A549 treated with RU486 at 1 μM for 4 hours (cell line): ENCODE measurements at places on chromosomes 12 and 14. TPM values are rescaled to one million over a fixed set of nuclear protein-coding genes. Genes with fewer than 3 reads are reported as not detected.

TMPO gene
- total RNA-seq, result 63.2 to 111 TPM (median 92.8 TPM) in 5 replicates

TAS2R30 gene
- total RNA-seq, result not detected in 5 replicates

ALX1 gene
- 4.5 to 6.5 TPM (median 6.0 TPM) in 5 replicates for total RNA-seq

INSM2 gene
- 0.05 to 0.08 TPM in 2 of 5 replicates, not detected in the others for total RNA-seq

TPH2 gene
- not detected in 5 replicates for total RNA-seq

TCL1B gene
- total RNA-seq, result not detected in 5 replicates

SMIM41 gene
- total RNA-seq, result not detected in 5 replicates

ADAM20 gene
- not detected in 5 replicates for total RNA-seq

DIP2B gene
- 15.0 to 18.6 TPM (median 16.9 TPM) in 5 replicates for total RNA-seq

CLEC4A gene
- 0.19 to 0.20 TPM in 2 of 5 replicates, not detected in the others for total RNA-seq

HIGD1C gene
- not detected in 5 replicates for total RNA-seq

RIMBP2 gene
- total RNA-seq, result 0.06 TPM in 1 of 5 replicates, not detected in the others

ASB2 gene
- 1.4 to 3.7 TPM (median 2.1 TPM) in 5 replicates for total RNA-seq

ZDHHC22 gene
- total RNA-seq, result 0.11 to 0.26 TPM (median 0.20 TPM) in 5 replicates

C12orf54 gene
- total RNA-seq, result not detected in 5 replicates

LTBR gene
- 154 to 212 TPM (median 188 TPM) in 5 replicates for total RNA-seq

LRRC43 gene
- 0.10 to 0.27 TPM (median 0.14 TPM) in 3 of 5 replicates, not detected in the others for total RNA-seq

KLRG1 gene
- total RNA-seq, result 1.1 to 1.9 TPM (median 1.5 TPM) in 5 replicates

INHBE gene
- 0.08 to 0.25 TPM (median 0.12 TPM) in 3 of 5 replicates, not detected in the others for total RNA-seq

TMEM260 gene
- 3.5 to 6.6 TPM (median 4.9 TPM) in 5 replicates for total RNA-seq

REP15 gene
- total RNA-seq, result 0.12 to 0.65 TPM (median 0.40 TPM) in 4 of 5 replicates, not detected in the other

KRT5 gene
- 0.54 to 0.61 TPM in 2 of 5 replicates, not detected in the others for total RNA-seq

PGF gene
- total RNA-seq, result 2.4 to 4.1 TPM (median 3.2 TPM) in 5 replicates

VRTN gene
- total RNA-seq, result not detected in 5 replicates

RNU7-1 gene
- not detected in 5 replicates for total RNA-seq
